IPS DF 19.7 (cell line): ENCODE measurements at places on chromosomes 1 and 21.

GRCh38 chr1:205993068-205993467, 10.1 kb downstream of the RAB7B start:
- no peak for DNase-seq

- no peak for DNase-seq
Observed at GRCh38 chr1:59731591-59731990, 83.2 kb upstream of the HOOK1 start.

- no peak for DNase-seq
Observed at GRCh38 chr1:55519937-55520683, 304.9 kb upstream of the USP24 start.

GRCh38 chr1:243848165-243848857, 1.7 kb downstream of the AKT3 start:
- no peak for DNase-seq

DNA sequence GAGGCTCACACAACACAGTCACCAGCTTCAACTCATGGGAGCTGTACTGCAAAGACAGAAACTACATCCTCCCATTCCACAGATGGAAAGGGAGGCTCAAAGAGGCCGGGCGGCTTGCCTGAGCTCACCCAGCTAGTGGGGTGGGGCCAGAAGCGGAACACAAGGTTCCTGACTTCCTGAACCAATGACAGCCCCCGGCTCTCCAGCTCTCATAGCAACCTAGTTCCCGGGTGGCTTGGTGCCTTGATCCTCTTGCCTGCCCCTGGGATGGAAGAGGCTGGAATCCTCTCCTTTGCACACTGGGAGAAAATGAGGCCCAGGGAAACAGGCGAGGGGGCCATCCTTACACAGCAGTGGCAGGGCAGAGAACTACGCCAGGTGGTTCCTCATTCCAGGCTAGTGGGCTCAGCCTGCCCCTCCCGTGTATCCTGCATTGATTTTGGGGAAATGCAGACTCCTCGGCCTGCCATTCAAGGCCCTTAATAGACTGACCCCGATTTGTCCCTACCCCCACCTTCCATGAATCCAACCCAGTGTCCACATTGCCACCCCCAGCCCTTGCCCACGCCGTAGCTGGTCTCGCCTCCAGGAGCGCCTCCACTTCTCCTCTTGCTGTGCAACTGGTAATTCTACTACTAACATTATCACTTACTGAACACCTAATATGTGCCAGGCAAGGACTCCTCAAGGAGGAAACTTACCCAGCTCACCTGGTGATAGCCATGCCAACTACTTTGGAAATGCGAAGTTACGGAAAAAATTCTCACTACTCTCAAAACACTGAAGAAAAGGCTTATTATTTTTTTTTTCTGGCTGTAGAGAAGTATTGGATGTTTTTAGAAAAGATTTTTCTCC, 5.0 kb downstream of the RAP1GAP start:
- no peak for DNase-seq

DNA sequence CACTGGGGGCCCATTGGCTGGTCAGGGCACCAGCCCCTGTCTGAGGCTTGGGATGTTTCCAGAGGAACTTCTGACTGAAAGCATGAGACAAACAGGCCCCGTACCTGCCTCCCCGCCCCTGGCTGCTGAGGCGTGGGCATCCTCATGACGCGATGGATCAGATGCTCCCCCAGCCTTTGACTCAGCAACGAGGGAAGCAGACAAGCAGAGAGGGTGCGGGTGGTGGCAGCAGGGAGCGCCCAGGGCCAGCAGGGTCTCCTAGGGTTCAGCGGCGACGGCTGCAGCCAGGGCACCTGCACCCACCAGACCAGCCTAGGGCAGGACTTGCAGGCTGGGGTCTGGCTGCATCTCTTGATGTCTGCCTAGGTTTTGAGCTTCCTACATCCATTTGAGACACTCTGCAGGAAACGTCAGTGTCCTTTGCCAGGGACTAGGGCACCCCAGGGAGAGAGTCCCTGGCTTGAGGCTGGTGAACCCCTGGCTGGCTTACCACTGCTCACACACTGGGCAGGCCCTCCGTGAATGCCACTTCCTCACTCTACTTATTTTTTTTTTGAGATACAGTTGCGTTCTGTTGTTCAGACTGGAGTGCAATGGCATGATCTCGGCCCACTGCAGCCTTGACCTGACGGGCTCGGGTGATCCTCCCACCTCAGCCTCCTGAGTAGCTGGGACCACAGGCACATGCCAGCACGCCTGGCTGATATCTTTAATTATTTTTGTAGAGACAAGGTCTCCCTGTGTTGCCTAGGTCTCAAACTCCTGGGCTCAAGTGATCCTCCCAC, 63.3 kb downstream of the DHRS3 start:
- no peak for DNase-seq

GRCh38 chr1:236343246-236343870, 50.7 kb upstream of the EDARADD start:
- DNase-seq = no peak

GRCh38 chr1:182602935-182603645, 1.1 kb downstream of the RGS16 start:
- DNase-seq = no peak

DNA sequence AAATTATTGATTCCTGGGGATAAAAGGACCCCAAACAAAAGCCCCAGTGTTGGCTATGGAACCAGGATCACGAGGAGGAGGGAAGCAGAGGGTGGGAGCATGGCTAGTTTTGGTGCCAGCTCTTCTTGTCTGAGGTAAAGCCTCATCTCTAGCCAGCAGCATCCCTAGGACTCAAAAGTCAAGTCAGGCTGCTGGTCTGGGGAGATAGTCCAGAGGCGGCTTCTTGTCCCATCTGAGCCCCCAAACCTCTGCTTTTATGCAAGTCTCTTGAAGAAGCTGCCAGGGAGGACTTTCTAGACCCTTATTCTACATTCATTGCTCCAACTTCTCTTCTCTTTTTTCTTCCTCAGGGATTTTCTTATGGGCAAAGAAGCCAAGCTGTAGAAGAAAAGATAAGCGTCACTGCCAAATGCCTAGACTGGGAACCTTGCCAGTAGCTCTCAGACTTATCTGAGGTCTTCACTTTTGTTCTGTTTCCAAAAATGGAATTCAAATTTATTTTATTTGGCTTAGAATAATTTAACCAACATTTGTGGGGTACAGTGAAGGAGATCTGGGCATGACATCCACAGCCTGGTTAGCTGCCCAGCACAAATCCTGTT, 6.9 kb upstream of the ANKRD35 start:
- DNase-seq = no peak

- DNase-seq = peak; percentile 30
Observed at GRCh38 chr1:101996825-101997465, at the start of gene OLFM3. Gene OLFM3, minus strand, starts transcription at chr1:101996926.

DNA sequence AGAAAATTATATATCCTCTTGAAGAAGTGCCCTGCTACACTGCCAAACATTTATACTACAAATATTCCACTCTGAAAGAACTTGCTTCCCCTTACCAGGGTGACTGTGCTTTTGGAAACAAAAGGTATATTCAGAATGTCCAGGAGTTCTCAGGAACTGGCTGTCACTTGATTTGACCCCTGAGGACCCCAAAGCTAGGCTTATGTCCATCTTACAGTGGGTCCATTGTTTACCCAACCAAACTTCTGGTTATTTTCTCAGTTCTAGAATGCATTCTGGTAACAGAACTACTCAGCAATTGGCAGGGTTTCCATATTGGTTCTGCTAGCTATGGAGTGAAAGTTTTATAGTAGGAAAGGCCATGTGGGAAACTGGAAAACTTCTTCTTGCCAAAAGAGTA, 207.1 kb upstream of the KCTD3 start:
- DNase-seq = no peak

- no peak for DNase-seq
Observed at GRCh38 chr1:53618500-53619366, 120.2 kb downstream of the GLIS1 start.

DNA sequence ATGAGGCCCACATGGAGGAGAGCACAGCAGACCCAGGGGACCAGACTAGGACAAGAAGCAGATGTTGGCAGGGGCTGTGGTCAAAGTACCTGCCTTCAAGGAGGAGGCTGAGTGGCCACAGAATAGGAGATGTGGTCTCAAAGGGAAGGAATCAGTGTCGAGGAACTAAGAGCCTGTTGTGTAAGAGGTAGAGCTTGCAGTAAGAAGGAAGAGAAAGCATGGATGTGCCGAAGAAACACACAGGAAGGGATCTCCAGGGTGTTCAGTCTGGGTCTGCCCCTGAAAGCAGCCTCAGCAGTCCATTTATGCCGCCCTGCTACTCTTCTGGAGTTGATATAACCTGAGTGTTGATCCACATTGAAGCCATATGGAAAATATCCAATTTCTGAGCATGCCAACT, 83.9 kb downstream of the NID1 start:
- DNase-seq = no peak

- no peak for DNase-seq
Observed at GRCh38 chr1:203077956-203078355, 7.9 kb downstream of the MYOG start.

GRCh38 chr1:67040405-67040804, 13.5 kb downstream of the SLC35D1 start:
- peak; percentile 60 for DNase-seq

DNA sequence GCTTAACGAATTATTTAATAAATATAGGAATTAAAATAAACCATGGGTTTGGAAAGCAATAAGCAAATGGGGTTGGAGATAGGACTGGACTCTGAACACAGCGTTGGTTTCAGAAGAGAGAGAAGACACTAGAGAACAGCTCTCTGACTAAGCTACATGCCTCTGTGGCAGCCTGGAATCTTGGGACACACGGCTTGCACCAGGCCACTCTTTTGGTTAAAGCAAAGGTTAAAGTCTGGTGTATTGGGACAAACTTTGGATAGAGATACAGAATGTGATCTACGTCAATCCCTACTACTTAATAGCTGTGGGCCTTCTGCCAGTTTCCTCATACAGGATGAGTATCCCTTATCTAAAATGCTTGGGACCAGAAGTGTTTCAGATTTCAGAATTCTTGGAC, 49.7 kb upstream of the HSD17B7 start:
- no peak for DNase-seq

- DNase-seq = no peak
Observed at GRCh38 chr1:30083800-30084464, 639.5 kb downstream of the MATN1 start.

- no peak for DNase-seq
Observed at GRCh38 chr1:154957091-154957657, 1.3 kb upstream of the PBXIP1 start.

DNA sequence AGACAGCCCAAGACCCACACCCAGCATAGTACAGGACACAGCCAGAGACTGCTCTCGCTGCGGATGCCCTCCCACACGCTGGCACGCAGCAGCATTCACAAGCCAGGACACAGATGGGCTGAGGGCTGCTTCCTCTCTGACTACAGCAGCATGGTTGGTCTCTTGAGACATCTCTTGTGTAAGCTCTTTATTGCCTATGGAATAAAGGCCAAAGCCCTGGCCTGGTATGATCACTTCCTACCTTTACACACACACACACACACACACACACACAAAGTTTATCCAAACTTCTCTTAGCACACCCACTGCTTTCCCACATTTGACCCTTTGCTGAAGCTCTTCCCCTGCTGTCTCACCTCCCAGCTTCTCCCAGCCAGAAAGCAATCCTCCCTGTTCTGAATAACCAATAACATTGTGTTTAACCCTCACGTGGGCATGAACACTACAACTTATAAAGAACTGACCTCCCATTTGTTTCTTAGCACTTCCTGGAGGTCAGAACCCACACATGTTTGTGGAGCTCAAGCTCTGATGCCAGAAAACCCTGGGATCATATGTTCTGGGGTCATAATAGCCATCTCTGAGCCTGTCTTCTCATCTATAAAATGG, 1.2 kb upstream of the LUZP1 start:
- no peak for DNase-seq

DNA sequence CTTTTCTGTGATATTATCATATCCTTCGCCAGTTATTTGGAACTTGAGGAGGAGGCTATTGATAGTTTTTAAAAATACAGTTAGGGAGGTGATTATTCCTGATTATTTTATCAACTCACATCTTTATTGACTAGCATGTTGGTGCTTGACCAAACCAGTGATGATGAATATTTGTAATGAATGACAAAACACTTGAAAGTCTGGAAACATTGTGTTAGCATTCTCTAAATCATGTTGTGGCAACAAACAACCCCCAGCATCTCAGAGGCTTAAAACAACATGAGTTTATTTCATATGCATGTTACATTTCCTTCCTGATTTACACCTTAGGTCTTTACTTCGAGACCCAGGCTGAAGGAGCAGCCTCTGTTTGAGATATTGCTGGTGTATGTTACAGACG, 10.7 kb upstream of the JUN start:
- no peak for DNase-seq

DNA sequence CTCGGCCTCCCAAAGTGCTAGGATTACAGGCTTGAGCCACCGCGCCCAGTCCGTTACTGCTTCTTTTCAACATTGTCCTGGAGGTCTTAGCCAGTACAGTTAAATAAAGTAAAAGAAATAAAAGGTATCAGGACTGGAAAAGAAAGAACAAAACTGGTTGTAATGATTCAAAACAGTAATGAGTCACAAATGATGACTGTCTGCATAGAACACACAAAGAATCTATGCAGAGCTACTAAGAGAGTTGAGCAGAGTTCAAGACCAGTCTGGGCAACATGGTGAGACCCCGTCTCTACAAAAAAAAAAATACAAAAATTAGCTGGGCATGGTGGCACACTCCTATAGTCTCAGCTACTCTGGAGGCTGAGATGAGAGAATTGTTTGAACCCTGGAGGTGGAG, 23.4 kb downstream of the BCAR3 start:
- DNase-seq = no peak

- no peak for DNase-seq
Observed at GRCh38 chr1:27607239-27607804, 3.4 kb upstream of the AHDC1 start.

DNA sequence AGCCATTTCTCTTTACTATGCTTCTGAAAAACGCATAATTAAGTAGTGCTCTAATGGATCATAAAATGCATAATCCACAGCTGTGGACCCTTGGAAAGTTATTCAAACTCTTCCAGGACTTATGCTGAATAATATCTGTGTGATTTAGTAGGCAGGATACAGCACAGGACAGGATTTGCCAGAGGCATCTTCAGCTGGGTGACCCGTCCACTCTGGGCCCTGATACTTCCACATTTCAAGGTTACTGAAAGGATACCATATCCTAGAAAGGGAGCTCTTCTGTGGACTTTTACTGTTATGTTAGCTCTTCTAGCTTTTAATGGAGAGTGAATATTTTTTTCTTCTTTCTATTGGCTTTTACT, 49.6 kb downstream of the MAP10 start:
- DNase-seq = no peak

- DNase-seq = no peak
Observed at GRCh38 chr1:3890389-3891328, 9.4 kb downstream of the C1orf174 start.
